H4 (cell line): ENCODE measurements at places on chromosomes 3 and 15.
A peak's percentile ranks its signal among the peaks of the same experiment; 100 is the strongest.

- no peak for DNase-seq
Measured at GRCh38 chr15:88223084-88223483, 33.5 kb downstream of the NTRK3 start.

DNA sequence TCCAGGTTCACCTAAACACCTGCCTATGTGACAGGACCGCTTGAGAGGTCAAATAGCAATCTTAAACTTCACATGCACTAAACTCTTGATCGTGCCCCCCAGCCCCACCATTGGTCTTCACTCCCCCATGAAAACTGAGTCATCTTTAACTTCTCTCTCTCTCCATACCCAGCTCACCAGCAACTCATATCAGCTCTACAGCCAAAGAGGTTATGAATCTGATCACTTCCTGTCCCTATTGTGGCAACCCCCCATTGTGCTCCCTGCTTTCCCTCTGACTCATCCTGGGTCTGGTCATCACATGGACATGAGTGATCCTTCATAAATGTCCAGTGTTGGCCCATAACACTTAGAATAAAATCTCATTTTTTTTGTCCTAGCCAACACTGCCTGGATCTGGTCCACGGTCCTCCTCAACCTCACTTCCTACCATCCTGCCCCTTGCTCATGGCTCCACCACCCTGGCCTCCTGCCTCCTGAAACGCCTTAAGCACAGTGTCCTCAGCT, 103.4 kb upstream of the HACD2 start:
- peak; percentile 44 for DNase-seq

GRCh38 chr3:176967522-176967921, 229.8 kb downstream of the TBL1XR1 start:
- DNase-seq = no peak

DNA sequence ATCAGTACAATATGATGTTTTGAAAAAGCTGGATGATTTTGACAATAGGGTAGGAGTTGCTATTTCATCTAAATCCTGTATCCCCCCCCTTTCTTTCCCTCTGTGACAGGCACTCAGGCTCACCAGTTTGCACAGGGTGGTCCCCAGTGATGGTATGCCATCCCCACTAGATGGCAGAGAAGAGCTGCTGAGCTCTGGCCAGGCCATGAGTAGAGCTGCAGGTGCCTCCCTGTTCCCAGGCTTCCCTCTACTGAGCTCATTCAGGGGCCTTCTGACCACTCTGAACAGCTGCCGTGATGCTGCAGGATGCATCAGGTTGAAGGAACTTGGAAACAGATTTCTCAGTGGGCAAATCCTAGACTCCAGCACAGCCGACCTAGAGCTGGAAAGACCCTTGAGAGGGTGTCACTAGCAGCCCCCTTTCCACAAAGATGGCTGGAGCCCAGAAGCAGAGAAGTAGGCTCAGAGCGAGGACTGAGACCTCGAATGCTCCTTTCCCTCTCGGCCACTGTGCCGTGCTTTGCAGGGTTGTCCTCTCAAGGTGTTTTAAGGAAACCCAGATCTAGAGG, 45.1 kb downstream of the EFCAB12 start:
- DNase-seq = peak; percentile 78

- no peak for DNase-seq
Measured at GRCh38 chr3:191641789-191642188, 180.8 kb downstream of the PYDC2 start.

GRCh38 chr3:135175728-135176277, 380.7 kb downstream of the EPHB1 start:
- no peak for DNase-seq

DNA sequence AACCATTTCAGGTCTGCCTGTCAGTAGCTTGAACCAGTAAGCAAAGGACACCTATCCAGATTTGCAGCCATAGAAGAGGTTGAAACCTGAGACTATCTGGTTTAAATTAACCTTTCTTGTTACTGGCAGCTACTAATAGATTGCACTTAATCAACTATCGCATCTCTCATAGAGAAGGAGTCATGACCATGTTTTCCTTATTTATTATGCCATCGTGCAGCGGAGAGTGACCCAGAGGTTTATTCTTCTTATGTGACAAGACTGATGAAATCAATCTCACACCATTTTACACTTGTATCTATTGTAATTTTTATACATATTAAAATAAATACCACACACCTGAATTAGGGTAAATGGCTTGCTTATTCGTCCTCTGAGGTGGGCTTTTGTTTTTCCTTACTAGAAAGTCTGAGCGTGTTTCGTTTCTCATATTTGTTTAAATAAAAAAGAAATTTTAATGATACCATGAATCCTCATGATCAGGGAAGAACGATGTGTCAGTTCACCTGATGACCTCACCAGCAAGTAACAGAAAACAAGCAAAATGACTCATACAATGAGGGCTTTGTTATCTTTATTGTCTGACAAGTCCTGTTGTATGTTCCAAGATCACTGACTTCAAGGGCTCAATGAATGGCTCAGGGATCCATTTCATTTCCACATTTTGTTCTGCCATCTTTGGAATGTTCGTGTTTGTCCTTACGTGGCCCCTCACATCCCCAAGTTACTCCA, 379.5 kb upstream of the DPH6 start:
- DNase-seq = no peak
